Activated T-cell treated with anti-CD3 and anti-CD28 coated beads for 1 hour (primary cell): ENCODE measurements at places on chromosomes 12 and 14.

- DNase-seq, result no peak
These were observed 697.9 kb downstream of the DIO2 start for GRCh38 chr14:79513446-79513845.

- no peak for DNase-seq
These were observed 21.7 kb upstream of the GPATCH2L start for GRCh38 chr14:76129851-76130576.

- DNase-seq, result no peak
These were observed 520.5 kb upstream of the STXBP6 start for GRCh38 chr14:25570483-25570882.

- no peak for DNase-seq
These were observed 3.5 kb downstream of the HMGA2 start for GRCh38 chr12:65827827-65828231.

GRCh38 chr14:105041841-105042765, 21.2 kb upstream of the CDCA4 start:
- no peak for DNase-seq

DNA sequence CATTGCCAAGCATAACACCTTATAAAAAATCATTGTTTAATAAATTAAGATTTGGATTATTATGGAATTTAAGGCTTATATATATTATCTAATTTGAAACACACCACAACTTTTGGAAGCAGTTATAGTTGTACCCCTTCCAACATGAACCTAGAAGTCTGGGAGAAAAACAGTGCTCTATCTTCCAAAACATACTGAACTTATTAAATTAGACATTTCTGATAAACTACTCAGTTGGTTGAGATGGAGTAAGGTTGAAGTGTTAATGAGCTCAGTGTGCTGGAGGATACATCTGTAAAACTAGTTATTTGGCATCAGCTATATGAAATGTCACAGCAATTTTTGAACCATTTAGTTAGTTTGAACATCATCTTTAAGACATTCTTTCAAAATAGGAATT, 227.4 kb downstream of the ALX1 start:
- DNase-seq, result no peak

DNA sequence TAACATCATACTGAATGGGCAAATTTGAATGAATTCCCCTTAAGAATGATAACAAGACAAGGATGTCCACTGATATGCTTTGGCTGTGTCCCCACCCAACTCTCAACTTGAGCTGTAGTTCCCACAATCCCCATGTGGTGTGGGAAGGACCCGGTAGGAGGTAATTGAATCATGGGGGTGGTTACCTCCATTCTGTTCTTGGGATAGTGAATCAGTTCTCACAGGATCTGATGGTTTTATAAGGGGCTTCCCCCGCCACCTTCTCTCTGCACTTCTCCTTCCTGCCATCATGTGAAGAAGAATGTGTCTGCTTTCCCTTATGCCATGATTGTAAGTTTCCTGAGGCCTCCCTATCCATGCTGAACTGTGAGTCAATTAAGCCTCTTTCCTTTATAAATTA, 29.3 kb downstream of the MED6 start:
- DNase-seq, result no peak
